CD4-positive, alpha-beta memory T cell (primary cell): ENCODE measurements at places on chromosomes 5 and 9. TPM values are rescaled to one million over a fixed set of nuclear protein-coding genes. Genes with fewer than 3 reads are reported as not detected.

SPINK13 gene
- not detected for polyA plus RNA-seq

CACFD1 gene
- 3.4 TPM for polyA plus RNA-seq

ARPC5L gene
- 66.0 TPM for polyA plus RNA-seq

CCDC192 gene
- polyA plus RNA-seq = not detected

NMUR2 gene
- polyA plus RNA-seq = not detected

TYRP1 gene
- not detected for polyA plus RNA-seq

F2RL2 gene
- 0.50 TPM for polyA plus RNA-seq

NTNG2 gene
- polyA plus RNA-seq = 1.4 TPM

CD274 gene
- 10.7 TPM for polyA plus RNA-seq

SPARC gene
- 0.37 TPM for polyA plus RNA-seq

HAND1 gene
- not detected for polyA plus RNA-seq

SYNPO gene
- polyA plus RNA-seq = not detected

PAEP gene
- not detected for polyA plus RNA-seq

LEAP2 gene
- 1.1 TPM for polyA plus RNA-seq

RFESD gene
- polyA plus RNA-seq = 11.8 TPM

BTNL9 gene
- not detected for polyA plus RNA-seq

ADCY2 gene
- polyA plus RNA-seq = not detected

LIFR gene
- polyA plus RNA-seq = not detected

SOX30 gene
- 0.52 TPM for polyA plus RNA-seq

TMC1 gene
- polyA plus RNA-seq = not detected

OR1J2 gene
- not detected for polyA plus RNA-seq

MYMK gene
- polyA plus RNA-seq = not detected

PRR7 gene
- polyA plus RNA-seq = 14.3 TPM

DOK3 gene
- polyA plus RNA-seq = 0.69 TPM

MAP3K1 gene
- 41.6 TPM for polyA plus RNA-seq

ANXA6 gene
- polyA plus RNA-seq = 330 TPM

FBP2 gene
- not detected for polyA plus RNA-seq

ATOSB gene
- polyA plus RNA-seq = 10.1 TPM

C9orf43 gene
- 0.45 TPM for polyA plus RNA-seq

GPRIN1 gene
- not detected for polyA plus RNA-seq

IL9 gene
- not detected for polyA plus RNA-seq

KIF4B gene
- not detected for polyA plus RNA-seq

PIP5KL1 gene
- 0.26 TPM for polyA plus RNA-seq

GAPVD1 gene
- 59.2 TPM for polyA plus RNA-seq
